ENCODE measurements at places on chromosomes 12 and 14.

DNA sequence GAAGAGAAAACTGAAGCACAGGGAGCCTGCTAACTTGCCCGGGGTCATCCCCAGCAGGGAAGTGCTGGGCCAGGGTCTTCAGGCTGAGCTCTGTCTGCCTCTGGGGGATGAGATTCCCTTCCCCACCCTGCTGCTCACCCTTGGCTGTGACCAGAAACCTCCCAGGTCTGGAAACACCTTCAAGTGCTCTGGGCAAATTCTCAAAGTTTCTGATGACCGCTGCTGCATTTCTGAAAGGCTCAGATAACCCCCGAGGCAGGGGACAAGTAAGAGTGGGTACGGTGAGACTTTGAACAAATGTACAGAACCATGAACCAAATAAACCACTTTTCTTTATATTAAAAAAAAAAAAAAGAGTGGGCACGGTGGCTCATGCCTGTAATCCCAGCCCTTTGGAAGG, 41.3 kb downstream of the LTBP2 start:
- DNase-seq = no peak

DNA sequence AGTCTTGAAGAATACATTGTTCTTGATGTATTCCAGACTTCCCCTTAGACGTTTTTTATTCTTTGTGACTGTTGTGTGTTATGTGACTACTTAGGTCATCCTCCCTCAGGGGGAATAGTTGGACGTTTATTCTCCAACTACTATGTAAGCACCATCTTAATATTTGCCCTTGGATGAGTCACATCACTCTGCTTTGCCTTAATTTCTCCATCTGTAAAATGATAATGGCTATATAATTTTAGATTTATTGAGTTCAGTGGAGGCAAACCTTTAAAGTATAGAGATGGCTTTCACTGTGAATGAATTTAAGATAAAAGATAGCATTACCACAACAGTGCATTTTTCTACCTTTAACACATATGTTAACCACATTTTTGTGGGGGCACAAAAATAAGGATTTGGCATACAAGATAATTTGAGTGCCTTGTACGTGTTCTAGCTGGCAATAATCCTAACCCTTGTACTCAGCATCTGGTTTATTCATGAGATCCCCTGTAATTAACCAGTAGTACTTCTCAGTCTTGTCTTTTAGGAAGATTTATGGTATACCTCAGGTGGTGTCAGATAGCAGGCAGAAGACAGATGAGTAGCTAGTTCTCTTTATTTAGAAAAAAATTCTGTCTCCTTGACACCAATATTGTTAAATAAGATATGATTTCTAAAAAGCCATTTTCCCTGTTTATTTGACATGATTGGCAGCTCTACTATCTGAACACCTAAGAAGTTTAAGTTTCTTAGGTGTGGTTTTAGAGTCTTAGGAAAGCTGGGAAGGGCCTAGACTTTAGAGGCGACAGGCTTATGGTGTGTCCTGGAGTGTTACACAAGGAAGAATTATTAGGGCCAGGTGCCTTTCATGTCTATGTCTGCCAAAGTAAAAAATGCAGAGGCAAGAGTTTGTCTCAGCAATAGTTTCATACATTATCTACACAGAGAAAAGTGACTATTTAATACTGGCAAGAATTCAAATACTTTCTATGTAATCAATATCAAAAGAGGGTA, 152.3 kb downstream of the RAD51B start:
- no peak for DNase-seq

- DNase-seq = no peak
Measured at GRCh38 chr12:88947486-88948043, 367.3 kb upstream of the KITLG start.

DNA sequence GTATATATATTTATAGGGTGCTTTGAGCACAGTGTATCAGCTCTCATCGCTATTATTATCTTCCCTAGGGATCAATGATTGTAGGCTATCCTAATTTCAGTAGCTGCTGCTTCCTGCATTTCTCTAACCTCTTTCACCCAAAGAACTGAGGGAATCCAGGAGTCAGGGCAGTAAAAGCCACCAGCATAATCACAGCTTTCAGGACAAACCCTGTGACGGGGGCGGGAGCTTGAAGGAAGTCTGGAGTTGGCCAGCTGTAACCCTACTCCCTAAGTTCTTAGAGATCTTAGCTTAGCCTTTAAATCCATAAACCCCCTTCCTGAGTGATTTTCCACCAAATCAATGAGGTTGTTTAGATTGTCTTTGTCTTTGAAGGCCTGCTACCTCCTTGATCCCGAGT, 33.7 kb downstream of the FLVCR2 start:
- no peak for DNase-seq

DNA sequence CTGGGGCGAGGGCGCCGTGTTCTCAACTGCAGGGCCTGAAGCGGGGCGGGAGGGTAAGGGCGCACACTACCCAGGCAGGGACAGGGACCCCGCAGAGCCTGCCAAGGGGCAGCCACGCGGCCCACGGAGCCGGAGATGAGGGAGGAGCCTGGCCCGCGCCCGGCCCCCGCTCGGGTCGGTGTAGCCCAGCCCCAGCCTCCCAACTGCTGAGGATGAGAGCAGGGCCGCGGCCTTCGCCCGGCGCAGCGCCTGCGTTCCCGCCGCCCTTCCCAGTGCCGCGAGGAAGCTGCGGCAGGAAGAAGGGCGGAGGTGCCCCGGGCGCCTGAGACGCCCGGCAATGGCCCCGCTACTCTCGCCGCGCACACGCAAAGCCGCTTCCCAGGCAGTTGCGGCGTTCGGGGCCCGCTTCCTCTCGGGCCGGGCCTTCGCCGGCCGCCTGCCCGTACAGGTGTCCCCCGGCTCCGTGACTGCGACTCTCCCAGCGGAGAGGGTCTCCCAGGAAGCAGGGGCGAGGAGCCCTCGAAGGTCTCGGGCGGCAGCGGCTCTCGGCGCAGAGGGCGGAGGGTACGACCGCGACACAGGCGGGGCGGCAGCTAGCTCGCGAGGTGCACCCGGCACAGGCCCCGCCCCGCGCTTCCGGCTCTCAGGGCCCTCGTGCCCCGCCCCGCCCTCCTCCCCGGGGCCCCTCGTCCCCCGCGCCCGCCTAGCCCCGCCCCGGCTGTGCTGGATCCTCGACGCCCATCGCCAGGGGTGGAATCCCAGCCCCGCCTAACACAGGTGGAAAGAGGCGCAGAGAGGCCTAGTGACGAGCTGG, 24.8 kb upstream of the YY1 start:
- DNase-seq = no peak

GRCh38 chr14:53528185-53528671, 375.1 kb upstream of the DDHD1 start:
- peak; percentile 90 for DNase-seq

DNA sequence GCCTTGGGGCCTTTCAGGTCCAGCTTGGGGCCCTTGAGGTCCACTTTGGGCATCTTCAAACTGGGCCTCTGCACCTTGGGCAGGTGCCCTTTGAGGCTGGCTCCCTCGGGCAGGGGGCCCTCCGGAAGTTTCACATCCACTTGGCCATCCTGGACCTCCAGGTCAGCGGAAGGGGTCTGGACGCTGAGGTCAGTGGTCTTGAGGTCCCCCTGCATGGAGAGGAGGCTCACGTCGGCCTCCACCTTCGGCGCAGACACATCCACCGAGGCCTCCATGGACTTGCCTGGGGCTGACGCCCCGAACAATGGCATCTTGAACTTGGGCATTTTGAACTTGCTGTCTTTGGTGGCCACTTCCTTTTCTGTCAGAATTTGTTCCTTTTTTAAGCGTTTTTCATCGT, 25.1 kb downstream of the AHNAK2 start:
- no peak for DNase-seq

DNA sequence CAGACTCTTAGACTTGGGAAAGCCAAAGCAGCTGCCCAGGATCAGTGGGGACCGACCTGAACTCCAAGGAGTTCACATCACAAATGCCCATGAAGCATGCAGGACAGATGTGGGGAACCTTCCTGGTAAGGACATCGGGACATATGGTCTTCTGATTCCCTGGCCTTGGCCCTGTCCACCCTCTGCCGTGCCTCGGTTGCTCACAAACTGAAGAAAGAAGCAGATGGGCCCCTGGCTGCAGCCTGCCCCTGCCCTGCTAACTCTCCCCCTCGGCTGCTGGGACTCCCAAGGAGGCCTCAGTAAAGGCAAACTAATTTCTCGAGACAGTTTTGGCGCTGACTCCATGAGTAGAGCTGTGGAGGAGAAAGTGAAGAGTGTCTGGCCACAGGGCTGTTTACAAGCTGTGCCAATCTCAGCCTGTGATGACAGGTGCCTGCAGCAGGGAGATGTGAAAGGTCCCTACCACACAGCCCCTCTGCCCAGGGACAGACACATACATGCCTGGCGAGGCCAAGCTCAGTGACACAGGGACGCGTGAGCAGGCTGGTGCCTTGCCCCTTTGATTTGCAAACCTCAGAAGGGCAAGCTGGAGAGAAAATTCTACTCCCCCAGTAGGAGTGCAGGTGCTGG, 48.6 kb downstream of the ISCA2 start:
- DNase-seq = no peak

DNA sequence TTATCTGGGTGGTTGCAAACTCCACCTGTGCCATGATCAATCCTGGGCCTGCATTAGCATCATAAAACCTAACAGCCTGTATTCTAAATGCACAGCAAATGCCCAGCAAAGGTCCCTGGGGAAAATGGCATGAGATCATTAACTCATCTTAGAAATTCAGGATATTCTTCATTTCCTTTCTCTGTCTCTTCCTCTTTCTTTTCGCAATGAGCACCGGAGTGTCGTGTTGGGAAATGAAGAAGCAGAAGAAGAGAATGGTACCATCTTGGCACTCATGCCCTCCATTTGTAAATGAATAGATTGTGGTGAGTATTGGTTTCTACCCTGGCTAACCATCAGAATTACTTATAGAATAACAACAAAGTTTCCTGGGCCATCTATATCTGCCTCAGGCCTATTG, 193.6 kb downstream of the GALC start:
- DNase-seq = no peak

DNA sequence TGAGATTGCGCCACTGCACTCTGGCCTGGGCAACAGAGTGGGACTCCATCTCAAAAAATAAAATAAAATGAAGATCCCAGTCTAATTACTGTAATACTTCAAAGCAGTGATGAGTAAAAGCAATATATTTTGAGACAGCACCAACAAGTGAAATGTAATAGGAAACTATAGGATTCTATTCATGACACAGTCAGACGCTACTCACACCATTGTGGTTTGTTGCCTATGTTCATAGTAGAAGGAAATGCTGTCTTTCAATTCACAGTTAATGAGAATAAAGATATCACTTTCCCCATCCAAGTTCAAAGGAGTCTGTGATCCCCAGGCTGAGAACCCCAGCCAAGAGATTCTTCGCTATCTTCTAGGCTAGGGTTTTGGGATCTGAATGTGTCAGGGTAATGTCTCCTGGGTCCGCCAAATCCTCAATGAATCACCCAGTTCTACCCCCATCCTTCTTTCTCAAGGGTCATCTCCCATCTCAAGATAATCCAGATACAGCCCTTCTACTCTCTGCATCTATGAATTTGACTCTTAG, 16.6 kb upstream of the DTX1 start:
- DNase-seq = no peak

- no peak for DNase-seq
Measured at GRCh38 chr14:64800000-64800399, 79.7 kb downstream of the SPTB start.

DNA sequence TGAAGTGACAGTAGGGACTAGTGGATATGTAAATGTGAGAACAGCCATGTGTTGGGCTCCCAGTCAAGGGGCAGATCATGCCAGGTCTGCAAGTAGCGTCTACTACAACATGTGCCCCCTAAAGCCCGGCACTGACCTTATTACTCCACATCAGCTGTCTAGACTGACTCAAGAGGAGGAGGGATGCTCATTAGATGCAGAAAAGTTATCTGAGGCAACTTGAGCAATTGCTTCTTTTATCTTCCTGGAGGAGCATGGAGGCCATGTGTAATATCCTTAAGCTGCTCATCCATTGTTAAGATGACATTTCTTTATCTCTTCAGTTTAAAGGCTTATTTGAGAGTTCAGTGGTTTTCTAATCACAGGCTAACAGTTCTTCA, 404.7 kb upstream of the FLRT2 start:
- no peak for DNase-seq

GRCh38 chr12:114697741-114698565, 14.0 kb upstream of the TBX3 start:
- no peak for DNase-seq

DNA sequence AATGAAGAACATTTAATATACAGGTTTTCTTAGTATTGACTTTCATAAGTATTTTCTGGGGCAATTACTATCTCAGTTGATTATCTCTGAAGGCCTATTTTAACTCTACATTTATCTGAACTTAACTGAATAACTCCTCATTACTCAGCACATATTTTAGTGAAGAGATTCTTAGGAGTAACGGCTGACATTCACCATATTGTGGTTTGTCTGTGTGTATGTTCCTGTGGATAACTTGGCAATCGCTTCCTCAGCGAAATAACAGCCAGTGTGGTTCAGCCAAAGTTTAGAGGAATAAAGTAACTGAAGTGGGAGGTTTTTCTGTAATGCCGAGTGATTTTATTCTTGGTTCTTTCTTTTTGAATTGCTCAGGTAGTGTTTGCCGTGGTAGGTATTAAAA, 168.0 kb downstream of the RAD51B start:
- peak; percentile 72 for DNase-seq

- DNase-seq = no peak
Measured at GRCh38 chr14:94946244-94946643, 176.3 kb upstream of the GSC start.

DNA sequence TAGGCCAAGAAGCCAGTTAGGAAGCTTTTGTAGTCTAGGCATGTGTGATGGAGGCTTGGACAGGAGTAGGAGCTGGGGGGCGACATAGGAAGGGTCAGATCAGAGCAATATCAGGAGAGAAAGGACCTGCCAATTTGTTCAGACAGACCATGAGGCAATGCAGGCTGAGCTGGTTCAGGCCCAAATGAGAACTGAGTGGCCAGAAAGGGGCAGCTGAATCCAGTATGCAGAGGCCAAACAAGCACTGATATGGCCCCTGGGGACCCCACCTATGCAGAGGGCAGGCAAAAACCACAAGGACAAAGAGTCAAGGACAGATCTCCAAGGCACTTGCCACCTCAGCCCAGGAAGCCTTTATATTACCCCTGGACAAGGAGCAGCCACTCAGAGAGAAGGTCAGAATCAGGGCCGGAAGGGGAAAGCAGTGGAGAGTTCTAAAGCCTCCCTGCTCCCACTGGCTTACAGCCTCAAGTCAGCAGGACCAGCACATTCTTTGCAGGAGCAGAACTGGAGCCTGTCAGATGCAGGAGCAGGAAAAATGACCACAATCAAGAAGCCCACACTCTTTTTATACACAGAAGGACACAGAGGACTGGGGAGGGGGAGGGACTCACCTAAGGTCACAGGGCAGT, 37.2 kb downstream of the CLMN start:
- no peak for DNase-seq

GRCh38 chr12:20508359-20508758, 140.0 kb downstream of the PDE3A start:
- DNase-seq = no peak

GRCh38 chr12:75658286-75658685, 146.9 kb upstream of the KRR1 start:
- no peak for DNase-seq

Data from AG04450 (cell line).